B cell (primary cell): ENCODE measurements at places on chromosomes 16 and 17. TPM values are rescaled to one million over a fixed set of nuclear protein-coding genes. Genes with fewer than 3 reads are reported as not detected.

Gene ATP6V0A1
- 90.9 and 108 TPM in 2 replicates for polyA plus RNA-seq

Gene SDR42E2
- polyA plus RNA-seq = 0.12 and 0.13 TPM in 2 replicates

Gene DRC7
- 0.12 TPM in 1 of 2 replicates, not detected in the other for polyA plus RNA-seq

Gene LPO
- polyA plus RNA-seq = not detected in 2 replicates

Gene CD79B
- 675 and 1,100 TPM in 2 replicates for polyA plus RNA-seq

Gene PMP22
- polyA plus RNA-seq = 0.06 TPM in 1 of 2 replicates, not detected in the other

Gene TOM1L1
- not detected in 2 replicates for polyA plus RNA-seq

Gene SGCA
- polyA plus RNA-seq = 4.5 and 6.0 TPM in 2 replicates

Gene HAP1
- 0.03 TPM in 2 replicates for polyA plus RNA-seq

Gene PCYT2
- polyA plus RNA-seq = 33.4 and 38.7 TPM in 2 replicates

Gene CACNG1
- not detected in 2 replicates for polyA plus RNA-seq

Gene CA5A
- polyA plus RNA-seq = not detected in 2 replicates

Gene CCDC78
- 15.9 and 34.2 TPM in 2 replicates for polyA plus RNA-seq

Gene KRTAP16-1
- 0.16 and 0.20 TPM in 2 replicates for polyA plus RNA-seq

Gene HEATR9
- 0.06 and 0.09 TPM in 2 replicates for polyA plus RNA-seq

Gene EDC4
- polyA plus RNA-seq = 84.5 and 92.0 TPM in 2 replicates

Gene CNTROB
- polyA plus RNA-seq = 23.1 and 40.7 TPM in 2 replicates

Gene RNF40
- polyA plus RNA-seq = 41.8 and 44.3 TPM in 2 replicates

Gene TP53TG3E
- polyA plus RNA-seq = not detected in 2 replicates

Gene FAM83G
- polyA plus RNA-seq = 4.2 and 4.7 TPM in 2 replicates

Gene TMIGD1
- polyA plus RNA-seq = not detected in 2 replicates

Gene SOST
- not detected in 2 replicates for polyA plus RNA-seq

Gene MT3
- polyA plus RNA-seq = not detected in 2 replicates

Gene BANP
- 44.4 and 60.0 TPM in 2 replicates for polyA plus RNA-seq

Gene C17orf50
- polyA plus RNA-seq = not detected in 2 replicates

Gene CCL4
- 3.5 and 7.5 TPM in 2 replicates for polyA plus RNA-seq

Gene PSMD12
- polyA plus RNA-seq = 6.4 and 13.9 TPM in 2 replicates

Gene TEKT5
- 0.25 and 0.57 TPM in 2 replicates for polyA plus RNA-seq

Gene HP
- polyA plus RNA-seq = not detected in 2 replicates

Gene C16orf96
- 0.31 and 0.40 TPM in 2 replicates for polyA plus RNA-seq

Gene CCL7
- polyA plus RNA-seq = not detected in 2 replicates

Gene CDH16
- polyA plus RNA-seq = not detected in 2 replicates

Gene PAGR1
- polyA plus RNA-seq = 17.8 and 18.0 TPM in 2 replicates

Gene GAS2L2
- polyA plus RNA-seq = 0.09 and 0.10 TPM in 2 replicates

Gene HBQ1
- polyA plus RNA-seq = not detected in 2 replicates

Gene SLC13A2
- polyA plus RNA-seq = not detected in 2 replicates

Gene NUTF2
- polyA plus RNA-seq = 39.6 and 87.3 TPM in 2 replicates

Gene MYH13
- polyA plus RNA-seq = not detected in 2 replicates

Gene FBXW10
- not detected in 2 replicates for polyA plus RNA-seq

Gene PIPOX
- polyA plus RNA-seq = 0.59 and 0.95 TPM in 2 replicates

Gene MEOX1
- not detected in 2 replicates for polyA plus RNA-seq

Gene C16orf74
- polyA plus RNA-seq = 62.5 and 73.0 TPM in 2 replicates

Gene GAST
- not detected in 2 replicates for polyA plus RNA-seq

Gene HS3ST6
- not detected in 2 replicates for polyA plus RNA-seq

Gene SP6
- polyA plus RNA-seq = 0.04 and 0.09 TPM in 2 replicates

Gene KRT28
- not detected in 2 replicates for polyA plus RNA-seq

Gene ABCA10
- polyA plus RNA-seq = 0.55 and 0.69 TPM in 2 replicates

Gene SCNN1B
- 0.30 TPM in 1 of 2 replicates, not detected in the other for polyA plus RNA-seq

Gene PIRT
- polyA plus RNA-seq = not detected in 2 replicates

Gene SRL
- polyA plus RNA-seq = not detected in 2 replicates

Gene CCDC57
- polyA plus RNA-seq = 34.2 and 49.7 TPM in 2 replicates

Gene SBK1
- 0.22 and 0.78 TPM in 2 replicates for polyA plus RNA-seq

Gene AGRP
- polyA plus RNA-seq = not detected in 2 replicates
